Ureter (tissue), 1 donor: ENCODE measurements at places on chromosomes 4 and X. TPM values are rescaled to one million over a fixed set of nuclear protein-coding genes. Genes with fewer than 3 reads are reported as not detected.

GRCh38 chrX:94576367-94577004 lies 902.5 kb downstream of the FAM133A start:
- DNase-seq = no peak

DNA sequence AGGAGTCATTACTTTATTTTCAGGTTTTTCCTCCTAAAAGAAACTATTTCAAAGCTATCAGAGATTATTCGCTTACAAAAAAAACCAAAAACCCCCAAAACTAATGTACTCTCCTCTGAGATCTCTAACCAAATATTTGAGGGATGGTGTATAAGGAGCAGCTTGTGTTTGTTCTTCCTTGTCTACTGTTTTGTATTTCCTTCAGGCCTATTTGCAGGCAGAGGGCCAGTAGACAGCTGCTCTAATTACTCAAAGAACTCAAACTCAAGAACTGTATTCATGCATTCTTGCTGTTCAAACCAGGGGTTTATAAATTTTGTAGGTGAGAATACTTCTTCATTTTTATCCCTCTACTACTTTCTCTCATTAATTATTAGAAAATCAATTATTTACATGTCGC lies 51.3 kb downstream of the SH3RF1 start:
- DNase-seq = no peak

GRCh38 chr4:76009311-76009710 lies 2.0 kb upstream of the CXCL9 start:
- no peak for DNase-seq

GRCh38 chr4:88709989-88710388 lies 12.4 kb upstream of the NAP1L5 start:
- no peak for DNase-seq

- DNase-seq = no peak
Observed at GRCh38 chr4:138728566-138728965, 287.0 kb upstream of the NOCT start.

GRCh38 chrX:150196285-150196684 lies 166.8 kb upstream of the MAMLD1 start:
- no peak for DNase-seq

GRCh38 chr4:137359691-137360315 lies 172.5 kb downstream of the PCDH18 start:
- no peak for DNase-seq

- DNase-seq = no peak
Observed at GRCh38 chr4:26907731-26908599, 47.3 kb downstream of the STIM2 start.

The ETDB gene
- total RNA-seq = not detected
